ENCODE measurements at places on chromosomes 7 and 10.

- DNase-seq, result no peak
Measured at GRCh38 chr10:97174941-97175340, 10.8 kb downstream of the SLIT1 start.

GRCh38 chr7:53740971-53741370 lies 705.5 kb downstream of the POM121L12 start:
- no peak for DNase-seq

- no peak for DNase-seq
Measured at GRCh38 chr10:95628786-95629185, 27.7 kb downstream of the ALDH18A1 start.

GRCh38 chr10:127332631-127333030 lies 136.2 kb upstream of the INSYN2A start:
- no peak for DNase-seq

DNA sequence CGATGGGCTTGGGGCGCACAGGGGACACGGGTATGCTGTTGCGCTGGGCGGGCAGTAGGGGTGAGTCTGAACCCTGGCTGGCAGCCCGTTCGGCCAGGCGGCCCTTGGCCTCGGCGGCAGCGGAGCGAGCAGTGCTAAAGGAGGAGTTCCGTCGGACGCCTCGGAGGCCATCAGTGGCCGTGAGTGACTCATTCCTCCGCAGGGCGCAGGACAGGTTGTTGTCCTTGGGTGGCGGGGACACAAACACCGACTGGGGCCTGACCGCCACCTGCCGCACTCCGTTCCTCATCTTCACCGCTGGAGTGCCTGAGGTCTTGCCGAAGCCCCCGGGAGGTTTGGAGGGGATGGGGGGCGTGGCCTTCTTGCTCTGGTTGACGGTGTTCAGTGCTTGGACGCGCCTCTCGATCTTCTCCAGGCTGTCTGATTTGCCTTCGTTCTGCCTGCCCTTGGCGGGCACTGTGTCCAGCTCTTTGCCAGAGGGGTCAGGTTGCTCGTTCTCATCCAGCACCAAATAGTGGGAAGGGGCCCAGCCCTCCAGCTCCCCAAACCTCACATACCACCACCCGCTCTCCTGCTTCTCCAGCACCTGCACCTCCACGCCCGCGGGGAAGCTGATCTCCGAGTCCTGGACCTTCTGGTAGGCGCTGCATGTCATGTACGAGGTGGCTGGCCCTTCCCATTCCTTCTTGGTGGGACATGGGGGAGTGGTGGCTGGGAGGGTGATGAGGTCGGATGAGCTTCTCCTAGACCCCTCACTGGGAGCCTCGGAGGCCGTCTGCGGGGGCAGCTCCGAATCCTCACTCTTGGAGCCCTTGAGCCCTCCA lies 108.7 kb downstream of the NEURL1 start:
- DNase-seq, result no peak

GRCh38 chr7:131004371-131004770 lies 270.4 kb upstream of the KLF14 start:
- no peak for DNase-seq

DNA sequence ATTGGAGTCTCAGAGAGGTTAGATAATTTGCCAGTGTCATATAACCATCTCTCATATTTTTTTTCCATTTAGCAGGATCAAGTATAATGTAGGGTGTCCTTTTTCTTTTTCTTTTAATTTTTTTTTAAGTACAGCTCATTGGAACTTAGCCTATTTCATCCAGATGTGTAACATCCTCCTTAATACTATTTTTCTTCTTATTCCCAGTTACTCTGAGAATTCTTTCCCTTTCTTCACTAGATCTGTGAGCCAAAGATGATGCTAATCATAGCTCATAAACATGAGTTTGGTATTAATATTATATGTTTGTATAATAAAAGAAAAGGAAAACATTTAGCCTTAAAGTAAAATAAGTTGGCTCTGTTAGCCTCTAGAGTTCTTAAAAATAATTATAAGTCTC lies 32.8 kb downstream of the PPP1R9A start:
- DNase-seq, result no peak

DNA sequence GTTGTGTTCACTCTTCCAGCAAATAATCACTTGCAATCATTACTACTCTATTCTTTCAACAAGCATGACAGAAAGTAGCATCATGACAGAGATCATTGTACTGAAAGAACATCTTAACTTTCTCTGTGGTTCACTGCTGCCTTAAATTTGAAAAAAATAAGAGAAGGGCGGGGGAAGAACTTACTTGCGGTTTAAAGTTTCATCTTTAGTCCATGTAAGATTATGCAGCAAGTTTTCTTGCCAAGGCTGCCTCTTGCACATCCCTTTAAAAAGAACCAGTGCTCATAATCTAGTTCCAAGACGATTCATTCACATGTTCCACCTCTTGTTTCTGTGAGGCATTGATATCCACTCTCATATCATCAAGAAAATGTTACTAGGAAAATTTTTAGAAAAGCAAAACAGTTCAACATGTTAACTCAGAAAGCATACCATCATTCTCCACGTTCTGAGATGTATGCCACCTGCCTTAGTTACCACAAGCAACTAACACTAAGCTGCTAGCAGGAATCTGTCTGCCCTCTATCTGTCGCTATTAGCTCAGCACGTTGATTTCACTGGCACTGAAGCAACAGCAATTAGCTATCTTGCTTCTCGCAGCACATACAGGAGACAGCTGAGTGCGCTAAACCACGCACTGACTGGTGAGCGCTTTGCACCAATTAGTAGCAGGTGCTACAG lies at the start of gene PCDH15:
Gene PCDH15 (minus strand): TSS at position 491 of the 681 bp plus-strand sequence. CDS start 136,969 bp downstream, outside the sequence.
- no peak for DNase-seq

GRCh38 chr7:157441023-157441399 lies 104.2 kb downstream of the DNAJB6 start:
- DNase-seq, result no peak
